Stimulated activated CD4-positive, alpha-beta T cell treated with anti-CD3 and anti-CD28 coated beads, Interleukin-4, amount 100 ng/mL, for 24 hours (primary cell): ENCODE measurements at places on chromosomes 1 and 21.

- DNase-seq = peak; percentile 82
Measured at GRCh38 chr1:2290595-2291510, 62.7 kb downstream of the SKI start.

DNA sequence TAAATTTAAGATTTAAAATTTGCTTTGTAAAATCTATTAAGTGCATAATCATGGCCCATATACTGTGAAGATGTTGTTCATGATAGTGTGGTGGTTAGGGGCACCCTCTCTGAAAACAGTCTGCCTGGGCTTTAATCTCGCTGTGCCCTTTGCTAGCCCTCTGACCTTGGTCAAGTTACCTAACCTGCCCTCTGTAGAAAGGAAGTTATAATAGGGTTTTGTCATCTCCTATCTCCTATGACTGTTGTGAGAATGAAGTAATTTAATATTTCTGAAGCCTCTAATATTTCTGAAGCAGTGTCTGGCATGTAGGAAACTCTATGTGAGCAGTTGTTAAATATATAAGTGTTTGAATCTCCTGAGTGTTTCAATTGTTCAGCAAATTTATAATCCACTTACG lies 116.6 kb upstream of the IVNS1ABP start:
- DNase-seq = no peak

DNA sequence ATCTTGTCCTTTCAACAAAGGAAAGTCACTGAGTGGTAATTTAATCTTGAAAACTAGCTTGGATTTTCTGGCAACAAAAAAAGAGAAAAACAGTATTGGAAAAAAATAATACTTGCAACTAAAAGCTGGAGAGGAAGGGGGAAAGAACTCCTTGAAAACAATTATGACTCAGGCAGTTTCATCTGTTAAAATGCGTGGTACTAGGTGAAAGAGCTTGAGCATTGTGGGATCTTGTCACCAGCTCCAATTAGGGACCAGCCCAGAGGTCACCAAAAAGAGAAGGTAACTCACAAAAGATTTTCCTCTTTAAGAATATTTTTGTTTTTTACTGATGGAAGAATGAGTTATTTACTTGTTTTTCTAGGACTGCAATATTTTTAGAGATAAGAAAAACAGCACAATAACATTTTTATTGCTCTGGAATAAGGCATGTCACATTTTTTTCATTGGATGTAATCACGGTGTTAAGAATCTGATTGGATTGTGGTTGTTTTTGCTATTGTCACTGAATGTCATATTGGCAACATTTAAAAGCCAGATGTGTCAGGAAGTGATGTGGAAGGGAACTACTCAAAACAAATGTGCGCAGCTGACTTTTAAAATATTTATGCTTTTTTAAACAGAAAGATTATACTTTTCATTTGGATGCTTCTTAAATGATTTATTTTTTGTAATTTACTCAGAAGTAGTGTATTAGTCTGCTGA lies 78.5 kb upstream of the ADAMTS5 start:
- DNase-seq = no peak

- DNase-seq = no peak
Measured at GRCh38 chr1:189212606-189213005, 1265.1 kb downstream of the BRINP3 start.

- no peak for DNase-seq
Measured at GRCh38 chr1:46592823-46593222, 11.2 kb downstream of the MKNK1 start.

- no peak for DNase-seq
Measured at GRCh38 chr1:177825276-177825901, 144.5 kb downstream of the SEC16B start.

DNA sequence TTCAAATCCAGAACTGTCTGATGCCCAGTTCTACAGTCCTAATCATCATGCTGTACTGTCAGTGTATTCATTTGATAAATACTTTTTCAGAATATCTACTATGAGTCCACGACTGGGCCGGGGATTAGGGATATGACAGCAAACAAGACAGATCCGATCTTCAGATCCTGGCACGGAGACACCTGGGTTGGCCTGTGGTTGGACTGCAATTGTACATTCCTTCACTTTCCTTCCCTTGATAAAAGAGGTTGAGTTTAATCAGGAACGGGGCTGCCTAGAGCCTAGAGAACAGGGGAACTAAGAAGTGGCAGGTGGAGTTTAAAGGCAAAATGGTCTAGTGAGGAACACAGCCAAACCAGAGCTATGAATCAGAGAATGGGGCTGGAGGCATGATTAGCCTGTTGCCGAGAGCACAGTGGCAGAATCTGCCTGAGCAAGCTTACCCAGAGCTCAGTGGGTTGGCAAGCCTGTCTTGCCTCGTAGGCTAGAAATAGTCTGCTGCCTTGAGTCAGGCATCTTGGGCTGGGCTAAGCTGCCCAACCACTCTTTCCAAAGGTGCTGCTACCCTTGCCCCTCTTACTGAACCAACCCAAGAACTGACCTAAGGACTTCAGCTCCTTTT lies 38.1 kb upstream of the PTCH2 start:
- no peak for DNase-seq

DNA sequence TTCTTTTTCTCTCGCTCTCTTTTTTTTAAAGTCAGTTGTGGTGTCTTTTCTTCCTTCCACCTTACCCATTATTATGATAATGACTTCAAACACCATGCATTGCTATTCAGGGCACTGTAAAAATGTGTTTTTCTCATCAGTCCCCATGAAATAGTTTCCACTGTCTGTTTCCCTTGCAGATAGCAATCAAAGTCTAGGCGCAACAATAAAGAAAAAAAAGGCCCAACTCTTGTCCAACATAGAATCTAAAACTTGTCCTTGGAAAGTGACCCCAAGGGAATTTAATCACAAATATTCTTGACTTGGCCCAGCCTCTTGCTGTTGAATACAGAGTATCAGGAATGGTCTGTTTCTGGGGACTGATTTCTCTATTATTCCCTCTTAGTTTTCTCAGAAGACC lies 382.5 kb downstream of the PLPP3 start:
- no peak for DNase-seq

DNA sequence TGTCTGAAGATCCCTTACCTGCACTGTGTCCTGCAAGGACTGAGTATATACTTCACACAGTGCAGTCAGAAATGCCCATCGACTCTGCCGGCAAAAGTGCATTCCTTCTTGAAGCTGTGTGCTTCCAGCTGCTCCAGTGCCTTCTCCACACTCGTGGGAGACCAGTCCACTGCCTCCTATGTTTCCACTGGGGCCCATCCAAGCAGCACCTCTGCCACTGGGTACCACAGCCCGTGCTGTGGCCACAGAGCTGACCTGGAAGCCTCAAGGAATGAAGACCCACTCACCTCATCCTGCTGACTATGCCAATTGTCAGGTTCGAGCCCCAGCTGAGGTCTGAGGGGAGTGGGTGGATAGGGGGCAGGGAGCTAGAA lies 108.1 kb downstream of the GDAP2 start:
- DNase-seq = no peak
